NCI-H1930 (cell line): ENCODE measurements at places on chromosomes 7 and 10.

DNA sequence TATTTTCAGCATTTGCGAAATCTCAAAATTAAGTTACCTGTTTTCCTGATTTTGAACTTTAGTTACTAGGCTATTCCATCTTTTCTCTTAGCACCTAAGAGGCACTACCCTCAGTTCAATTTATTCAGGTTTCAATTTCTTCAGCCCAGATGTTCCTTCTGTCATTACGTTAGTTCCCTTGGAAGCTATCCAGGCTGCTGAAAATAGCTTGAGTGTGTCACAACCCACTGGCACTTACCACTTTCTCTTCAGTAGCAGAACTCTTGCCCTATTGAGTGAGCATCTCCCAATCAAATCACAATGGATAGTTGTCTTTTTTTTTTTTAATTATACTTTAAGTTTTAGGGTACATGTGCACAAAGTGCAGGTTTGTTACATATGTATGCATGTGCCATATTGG lies 332.7 kb upstream of the LRGUK start:
- no peak for DNase-seq

DNA sequence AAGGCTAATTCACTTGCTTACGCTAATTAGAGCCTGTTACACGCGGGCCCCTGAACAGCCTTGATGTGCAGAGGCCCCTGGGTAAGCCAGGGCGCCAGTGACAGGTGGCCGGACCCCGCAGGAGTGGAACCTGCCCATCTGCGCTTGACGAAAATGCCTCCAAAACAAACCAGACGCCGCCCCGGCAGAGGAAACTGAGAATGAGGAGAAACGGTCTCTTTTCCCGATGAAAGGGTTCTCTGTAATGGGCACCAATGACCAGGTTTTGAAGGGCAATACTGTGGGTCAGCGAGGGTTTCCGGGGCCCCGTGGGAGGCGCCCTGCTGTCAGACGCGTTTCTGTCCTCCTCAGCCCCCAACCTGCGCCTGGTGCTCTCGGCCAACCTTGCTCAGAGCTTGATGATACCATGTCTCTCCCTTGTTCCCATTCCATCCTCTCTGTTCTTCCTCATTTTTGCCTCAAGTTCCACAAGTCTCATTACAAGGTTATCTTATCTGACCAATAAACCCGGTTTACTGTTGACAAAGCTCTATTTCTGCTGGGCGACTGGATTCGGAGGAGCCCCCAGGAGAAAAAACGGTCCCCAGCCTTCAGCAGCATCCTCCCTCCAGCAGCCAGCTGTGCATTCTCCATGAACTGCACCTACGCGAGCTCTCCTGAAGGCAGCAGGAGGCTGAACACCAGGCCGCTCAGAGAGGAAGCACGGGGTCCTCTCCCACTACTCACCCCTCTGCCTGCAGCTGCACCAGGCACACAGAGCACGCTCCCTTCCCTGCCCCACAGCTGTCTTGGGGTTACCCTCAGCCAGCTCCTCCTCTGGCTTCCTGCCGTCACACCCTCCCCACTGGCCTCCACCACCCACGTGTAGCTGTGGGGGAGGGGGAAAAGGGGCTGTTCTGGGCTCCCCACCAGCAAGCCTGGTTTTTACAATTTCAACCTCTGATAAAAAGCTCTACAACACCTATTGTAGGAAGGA lies 202.0 kb downstream of the MAD1L1 start:
- DNase-seq: no peak

- no peak for DNase-seq
Measured at GRCh38 chr10:117364110-117364960, 10.9 kb downstream of the PDZD8 start.

- DNase-seq: no peak
Measured at GRCh38 chr10:125679436-125679835, 3.5 kb downstream of the TEX36 start.

- DNase-seq: no peak
Measured at GRCh38 chr10:73900064-73900463, 10.9 kb upstream of the PLAU start.

GRCh38 chr7:102061981-102062390 lies 224.7 kb upstream of the SH2B2 start:
- no peak for DNase-seq

- DNase-seq: no peak
Measured at GRCh38 chr7:2398506-2398905, 4.9 kb upstream of the CHST12 start.

- no peak for DNase-seq
Measured at GRCh38 chr10:86819567-86819966, 63.1 kb downstream of the BMPR1A start.

- no peak for DNase-seq
Measured at GRCh38 chr7:74430961-74431466, 22.7 kb upstream of the GTF2IRD1 start.

DNA sequence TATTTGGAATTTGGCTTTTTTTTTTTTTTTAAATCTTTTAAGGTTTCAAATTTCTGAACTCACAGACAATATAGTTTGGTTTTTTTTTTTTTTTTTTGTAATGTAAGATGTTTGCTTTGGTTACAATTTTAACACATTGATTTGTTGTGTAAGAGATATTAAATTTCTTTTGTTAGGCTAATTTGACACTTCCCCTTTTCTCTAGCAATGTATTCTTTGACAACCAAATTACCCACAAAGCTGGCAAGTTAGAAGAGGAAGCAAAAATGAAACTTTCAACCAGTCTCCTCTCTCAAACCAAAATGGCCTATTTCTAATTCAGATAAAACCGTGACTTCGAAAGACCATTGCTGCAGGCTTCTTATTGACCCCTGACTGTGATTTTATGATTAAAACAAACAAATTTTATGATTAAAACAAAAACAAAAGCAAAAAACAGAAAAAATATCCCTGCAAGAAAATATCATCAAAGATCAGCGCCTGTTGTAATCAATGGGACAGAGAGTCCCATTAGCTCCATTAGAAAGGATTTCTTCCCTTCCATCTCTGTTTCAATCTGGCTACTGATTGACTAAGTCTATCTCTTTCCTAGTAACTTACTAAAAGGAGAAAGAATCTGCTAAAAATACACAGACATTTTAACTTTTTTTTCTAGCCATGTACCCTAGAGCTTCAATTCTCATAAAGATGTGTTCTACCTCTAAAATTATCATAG lies 489.2 kb downstream of the MDFIC start:
- DNase-seq: no peak

GRCh38 chr10:34766811-34767494 lies 48.1 kb downstream of the PARD3 start:
- DNase-seq: no peak

- peak; percentile 9 for DNase-seq
Measured at GRCh38 chr10:90787393-90788198, 70.2 kb downstream of the HTR7 start.

DNA sequence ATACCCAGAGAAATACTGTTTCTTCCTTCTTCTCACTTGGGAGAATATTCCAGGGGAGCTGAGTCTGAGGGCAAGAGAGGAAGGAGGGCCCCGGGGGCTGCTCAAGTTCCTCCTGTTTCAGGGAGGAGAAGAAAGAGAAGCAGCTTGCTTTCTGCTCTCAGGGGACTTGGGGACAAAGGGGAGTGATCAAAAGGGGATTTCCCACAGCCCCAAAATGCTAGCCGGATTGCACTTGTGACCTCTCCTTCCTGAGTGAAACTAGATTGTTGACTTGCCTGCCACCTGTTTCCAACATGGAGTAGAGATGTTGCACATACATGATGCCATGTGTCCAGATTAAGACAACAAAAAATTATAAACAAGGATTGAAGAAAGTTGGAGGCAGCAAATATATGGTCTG lies 28.7 kb upstream of the PDCD4 start:
- no peak for DNase-seq

- no peak for DNase-seq
Measured at GRCh38 chr10:7491949-7492659, 81.3 kb upstream of the SFMBT2 start.

DNA sequence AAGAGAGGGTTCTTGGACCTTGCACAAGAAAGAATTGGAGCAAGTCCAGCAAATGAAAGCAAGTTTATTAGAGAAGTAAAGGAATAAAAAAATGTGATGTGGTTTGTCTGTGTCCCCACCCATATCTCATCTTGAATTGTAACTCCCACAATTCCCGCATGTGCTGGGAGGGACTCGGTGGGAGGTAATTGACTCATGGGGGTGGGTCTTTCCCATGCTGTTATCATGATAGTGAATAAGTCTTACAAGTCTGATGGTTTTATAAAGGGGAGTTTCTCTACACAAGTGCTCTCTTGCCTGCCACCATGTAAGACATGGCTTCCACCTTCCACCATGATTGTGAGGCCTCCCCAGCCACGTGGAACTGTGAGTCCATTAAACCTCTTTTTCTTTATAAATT lies 39.2 kb upstream of the FZD9 start:
- no peak for DNase-seq

DNA sequence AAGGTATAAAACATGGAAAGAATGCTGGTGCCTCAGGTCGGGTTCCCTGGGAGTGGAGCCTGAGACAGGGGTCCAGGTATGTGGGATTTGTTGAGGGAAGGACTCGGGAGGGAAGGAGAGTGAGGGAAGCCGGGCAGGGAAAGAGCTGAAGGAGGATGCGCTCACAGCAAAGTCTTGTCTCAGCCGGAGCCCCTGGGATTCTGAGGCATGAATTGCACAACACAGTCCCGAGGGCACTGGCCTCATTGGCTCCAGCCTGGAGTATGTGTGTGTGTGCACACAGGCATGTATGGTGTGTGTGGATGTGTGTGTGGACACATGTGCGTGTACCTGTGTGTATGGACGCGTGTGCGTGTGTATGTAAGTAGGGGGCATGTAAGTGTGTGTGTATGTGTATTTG lies 87.4 kb downstream of the WDFY4 start:
- no peak for DNase-seq

GRCh38 chr7:5063698-5064097 lies 18.0 kb downstream of the RBAK start:
- DNase-seq: no peak

GRCh38 chr10:126421756-126422256 lies 33.5 kb upstream of the ADAM12 start:
- no peak for DNase-seq

DNA sequence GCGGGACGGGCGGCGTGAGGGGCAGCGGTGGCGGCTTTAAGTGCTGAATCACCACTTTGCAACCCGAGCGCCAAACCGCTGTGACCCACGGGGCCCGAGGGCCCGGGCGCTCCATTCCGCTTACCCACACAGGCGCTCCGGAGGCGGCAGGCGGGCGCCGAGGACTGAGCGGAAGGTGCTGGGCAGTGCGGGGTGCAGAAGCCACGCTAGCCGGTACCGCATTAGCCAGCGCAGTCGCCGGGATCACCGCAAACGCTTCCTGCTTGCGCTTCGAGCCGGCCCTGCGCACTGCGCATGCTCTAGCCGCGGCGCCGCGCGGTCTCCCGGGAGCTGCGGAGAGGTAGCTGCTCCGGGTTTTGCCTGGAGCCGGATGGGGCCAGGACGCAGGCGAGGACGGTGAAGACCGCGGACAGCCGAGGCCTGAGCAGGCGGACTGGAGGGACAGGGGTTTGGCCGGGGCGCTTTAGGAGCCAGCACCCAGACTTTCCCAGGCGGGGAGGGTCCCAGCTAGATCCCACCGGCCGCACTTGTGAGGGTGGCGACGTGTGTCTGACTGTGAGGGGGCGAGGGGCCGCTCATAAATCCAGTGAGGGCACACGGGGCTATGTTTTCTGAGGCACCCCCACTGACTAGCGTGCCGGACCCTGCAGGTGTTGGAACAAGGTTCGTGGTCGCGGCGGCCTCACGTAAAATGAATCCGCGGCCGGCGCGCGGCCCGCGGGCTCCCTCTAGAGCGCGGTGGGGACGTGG lies at the start of gene IDE:
Gene IDE (minus strand): TSS at position 296 of the 750 bp plus-strand sequence. CDS start 74 bp downstream, at position 222.
- DNase-seq: peak; percentile 59

DNA sequence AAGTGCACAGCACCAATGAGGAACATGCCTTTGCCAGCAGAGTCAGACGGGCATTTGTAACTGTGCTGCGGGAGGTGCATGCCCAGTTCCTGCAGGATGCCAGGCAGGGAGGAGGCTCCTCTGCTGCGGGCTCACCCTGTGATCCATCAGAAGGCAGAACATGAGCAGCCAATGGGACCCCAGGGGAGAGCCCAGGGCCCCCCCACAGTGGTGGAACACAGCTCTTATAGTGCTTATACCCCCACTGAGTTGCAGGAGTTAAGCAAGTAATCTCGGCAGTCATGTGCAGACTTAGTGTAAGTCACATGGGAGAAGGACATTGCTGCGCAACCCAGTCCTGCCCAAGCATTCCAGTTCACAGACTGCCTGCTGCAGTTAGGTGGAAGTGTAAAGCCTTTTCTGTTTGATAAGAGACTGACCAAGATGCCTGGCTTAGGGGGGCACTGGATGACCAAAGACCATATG lies 120.3 kb upstream of the TMEM106B start:
- no peak for DNase-seq

- DNase-seq: no peak
Measured at GRCh38 chr10:62916141-62916603, 100.0 kb upstream of the EGR2 start.

GRCh38 chr10:44805466-44806210 lies 105.5 kb upstream of the TMEM72 start:
- no peak for DNase-seq

DNA sequence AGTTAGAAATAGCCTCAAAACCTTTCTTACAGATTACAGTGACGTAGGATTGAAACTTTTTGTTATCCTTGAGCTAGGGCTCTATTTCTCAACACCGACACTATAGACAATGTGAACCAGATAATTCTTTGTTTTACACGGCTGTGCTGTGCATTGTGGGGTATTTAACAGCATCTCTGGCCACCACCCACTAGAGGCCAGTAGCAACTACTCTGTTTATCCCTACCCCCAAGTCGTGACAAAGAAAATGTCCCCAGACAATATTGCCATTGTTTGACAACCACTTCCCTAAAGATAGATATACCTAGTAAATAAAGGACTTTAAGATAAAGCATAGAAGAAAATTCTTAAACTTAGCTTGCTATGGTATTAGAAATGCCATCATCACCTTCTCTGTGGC lies 359.6 kb downstream of the ARL4A start:
- no peak for DNase-seq

DNA sequence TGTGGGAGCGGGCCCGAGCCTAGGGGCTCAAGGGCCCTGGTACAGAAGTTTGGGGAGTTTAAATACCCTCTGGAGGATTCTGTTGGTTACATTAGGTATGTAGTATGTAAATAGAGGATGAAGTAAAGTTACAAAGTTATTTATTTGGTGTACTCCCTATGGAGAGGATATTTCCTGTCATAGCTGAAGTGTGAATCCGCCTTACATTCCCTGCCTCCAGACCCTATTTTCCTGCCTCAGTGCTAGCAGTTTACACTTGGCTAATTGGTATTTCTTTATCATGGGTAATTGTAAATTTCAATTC lies 60.6 kb upstream of the KLF14 start:
- DNase-seq: no peak

DNA sequence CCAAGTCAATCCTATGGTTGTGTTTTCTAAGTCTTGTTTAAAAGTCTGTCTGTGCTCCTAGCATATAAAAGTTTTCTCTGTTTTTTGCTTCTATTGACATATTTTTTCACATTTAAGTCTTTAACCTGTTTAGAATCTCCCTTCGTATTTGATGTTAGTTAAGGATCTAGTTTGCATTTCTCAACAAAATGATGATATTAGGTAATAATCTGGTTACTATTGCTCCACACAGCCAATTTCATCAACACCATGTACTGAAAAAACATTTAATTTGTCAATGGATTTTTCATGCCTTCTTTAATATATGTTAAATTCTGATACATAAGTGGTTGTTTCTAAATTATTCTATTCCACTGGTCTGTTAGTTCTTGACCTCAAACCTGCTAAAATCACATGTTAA lies 17.5 kb upstream of the TSGA13 start:
- DNase-seq: no peak

GRCh38 chr10:24469993-24470392 lies 253.7 kb downstream of the ARHGAP21 start:
- DNase-seq: no peak

GRCh38 chr7:34317039-34317438 lies 341.0 kb upstream of the NPSR1 start:
- DNase-seq: no peak

GRCh38 chr7:84492098-84493034 lies 297.8 kb upstream of the SEMA3A start:
- DNase-seq: peak; percentile 86
